ENCODE measurements at places on chromosomes 3 and 15. TPM values are rescaled to one million over a fixed set of nuclear protein-coding genes. Genes with fewer than 3 reads are reported as not detected.

The TRIM71 gene
- not detected for total RNA-seq

The PLCB2 gene
- 9.5 TPM for total RNA-seq

The C3orf85 gene
- total RNA-seq: 10.5 TPM

The TRPM1 gene
- not detected for total RNA-seq

The LARP6 gene
- total RNA-seq: 0.49 TPM

The TEX9 gene
- total RNA-seq: 5.4 TPM

The LYZL4 gene
- total RNA-seq: not detected

The NRG4 gene
- total RNA-seq: 1.1 TPM

The TTLL13 gene
- total RNA-seq: 0.35 TPM

The MORC1 gene
- not detected for total RNA-seq

The CLDN1 gene
- total RNA-seq: 2.2 TPM

The WDR5B gene
- total RNA-seq: 3.6 TPM

The POPDC2 gene
- total RNA-seq: 1.3 TPM

The GOLGA8H gene
- total RNA-seq: 0.40 TPM

The C3orf22 gene
- total RNA-seq: not detected

The SOX14 gene
- not detected for total RNA-seq

The GUCA1C gene
- total RNA-seq: not detected

The C3orf20 gene
- total RNA-seq: 0.08 TPM

The IMPG2 gene
- not detected for total RNA-seq

The CNTN3 gene
- total RNA-seq: 5.3 TPM

The SRGAP3 gene
- 6.1 TPM for total RNA-seq

The SLC22A14 gene
- total RNA-seq: 0.44 TPM
